Stimulated activated CD8-positive, alpha-beta memory T cell treated with anti-CD3 and anti-CD28 coated beads, Interleukin-4, amount 100 ng/mL, for 4 hours (primary cell): ENCODE measurements at places on chromosomes 11 and 22.

- DNase-seq: no peak
Measured at GRCh38 chr22:38262051-38262795, 10.6 kb downstream of the TMEM184B start.

GRCh38 chr11:117715801-117716200 lies 81.2 kb downstream of the DSCAML1 start:
- DNase-seq: no peak

DNA sequence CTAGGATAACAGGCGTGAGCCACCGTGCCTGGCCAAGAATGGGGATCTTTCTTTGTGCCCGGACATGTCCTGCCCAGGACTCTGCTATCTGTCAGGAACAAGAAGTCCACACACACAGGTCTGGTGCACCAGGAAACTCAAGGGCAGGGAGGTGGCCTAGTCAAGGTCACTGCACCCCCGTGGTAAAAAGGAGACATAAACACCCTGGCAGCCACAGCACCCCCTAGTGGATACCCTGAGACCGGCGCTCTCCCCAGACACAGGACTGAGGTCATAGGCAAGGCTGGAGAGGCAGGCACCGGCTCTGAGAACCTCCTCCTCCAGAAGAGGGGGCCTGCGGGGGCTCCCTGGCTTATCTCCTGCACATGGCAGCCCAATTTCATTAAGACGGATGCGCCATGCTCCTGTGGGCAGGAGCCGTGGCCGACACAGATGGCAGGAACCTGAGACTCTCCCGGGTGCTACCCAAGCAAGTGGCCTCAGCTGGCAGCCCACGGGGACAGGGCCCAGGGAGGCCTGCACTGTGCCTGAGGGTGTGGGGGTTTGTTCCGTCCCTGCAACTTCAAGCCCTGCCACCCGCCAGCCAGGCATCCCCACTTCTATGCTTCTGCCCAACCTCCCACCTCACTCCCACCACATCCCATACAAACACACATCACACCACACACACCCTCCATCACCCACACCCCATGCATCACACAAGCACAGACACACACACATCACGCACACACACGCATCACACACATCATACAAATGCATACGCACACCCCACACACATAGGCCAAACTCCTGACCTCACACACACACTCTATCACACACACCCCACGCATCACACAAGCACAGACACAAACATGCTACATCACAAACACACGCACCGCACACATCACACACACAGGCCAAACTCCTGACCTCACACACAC lies 19.6 kb downstream of the MACROD1 start:
- peak; percentile 15 for DNase-seq

DNA sequence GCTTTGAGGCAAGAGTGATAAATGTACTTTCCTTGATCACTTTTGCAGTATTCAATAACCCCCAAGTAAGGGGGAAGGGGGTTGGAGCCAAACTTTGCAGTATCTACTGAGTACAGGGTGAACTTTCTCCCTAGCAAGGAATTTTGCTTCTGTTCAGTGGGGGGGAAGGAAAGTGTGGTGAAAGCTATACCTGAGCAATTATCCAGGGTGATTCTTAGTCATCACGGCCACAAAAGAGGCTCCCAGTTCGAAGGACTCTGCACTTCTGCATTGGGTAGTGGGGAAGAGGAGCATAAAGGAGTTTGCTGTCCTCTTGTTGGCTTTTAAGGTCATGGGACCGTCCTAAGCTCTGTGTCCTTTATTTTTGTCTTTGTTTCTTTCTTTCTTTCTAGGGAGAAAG lies 346.5 kb upstream of the SYN3 start:
- no peak for DNase-seq

DNA sequence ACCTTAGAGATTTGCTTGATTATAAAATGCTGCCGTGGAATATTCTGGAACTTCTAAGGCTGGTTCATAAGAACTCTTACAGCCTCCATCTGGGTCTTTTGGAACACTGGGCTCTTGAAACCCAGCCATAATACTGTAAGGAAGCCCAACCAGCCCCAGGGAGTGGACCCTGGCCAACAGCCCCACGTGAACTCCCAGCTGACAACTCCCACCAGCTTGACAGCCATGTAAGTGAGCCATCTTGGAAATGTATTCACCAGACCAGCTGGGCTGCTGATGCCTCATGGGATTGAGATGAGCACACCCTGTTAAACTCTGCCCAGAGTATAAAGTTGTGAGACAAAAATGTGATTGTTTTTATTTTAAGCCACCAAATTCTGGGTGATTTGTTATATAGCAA lies 378.7 kb upstream of the RAG2 start:
- no peak for DNase-seq

- no peak for DNase-seq
Measured at GRCh38 chr11:80167766-80168165, 726.9 kb upstream of the TENM4 start.
